Activated naive CD4-positive, alpha-beta T cell treated with anti-CD3 and anti-CD28 coated beads for 36 hours (primary cell): ENCODE measurements at places on chromosomes 11 and 22. TPM values are rescaled to one million over a fixed set of nuclear protein-coding genes. Genes with fewer than 3 reads are reported as not detected.
A peak's percentile ranks its signal among the peaks of the same experiment; 100 is the strongest.

The PIH1D2 gene
- total RNA-seq = 0.35 TPM

The CSNK2A3 gene
- 1.8 TPM for total RNA-seq

The MGAT3 gene
- 0.40 TPM for total RNA-seq

The MS4A1 gene
- total RNA-seq = 0.36 TPM

- H3K27me3 ChIP-seq = no peaks in the 10 kb centered on the region
- DNase-seq = no peak
These were observed 461.3 kb downstream of the DLG2 start for GRCh38 chr11:85165819-85166218.

GRCh38 chr11:120130176-120130980 lies 7.5 kb downstream of the TRIM29 start:
- H3K4me1 ChIP-seq = no peaks in the 10 kb centered on the region
- H3K27ac ChIP-seq = no peak overlapping the region
- no peaks in the 10 kb centered on the region for H3K36me3 ChIP-seq
- no peaks in the 10 kb centered on the region for H3K27me3 ChIP-seq
- no peak for DNase-seq

- peaks cover 12% of the 10 kb centered on the region for H3K27me3 ChIP-seq
- no peak overlapping the region for H3K27ac ChIP-seq
- H3K4me3 ChIP-seq = no peak overlapping the region
- no peaks in the 10 kb centered on the region for H3K4me1 ChIP-seq
These were observed 90.5 kb upstream of the ALX4 start for GRCh38 chr11:44400431-44400830.

DNA sequence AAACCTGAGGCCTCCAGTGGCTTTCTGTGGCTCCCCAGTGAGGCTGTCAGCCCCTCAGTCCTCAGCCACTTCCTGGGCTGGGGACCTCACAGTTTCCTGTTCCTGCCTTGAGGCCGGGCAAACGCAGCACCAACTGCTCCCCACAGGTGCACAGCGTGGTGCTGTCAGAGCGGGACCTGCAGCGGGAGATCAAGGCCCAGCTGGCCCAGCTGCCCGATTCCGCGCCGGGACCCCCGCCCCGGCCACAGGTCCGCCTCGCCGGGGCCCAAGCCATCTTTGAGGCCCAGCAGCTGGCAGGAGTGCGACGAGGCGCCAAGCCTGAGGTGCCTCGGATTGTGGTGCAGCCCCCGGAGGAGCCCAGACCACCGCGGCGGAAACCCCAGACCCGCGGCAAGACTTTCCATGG lies 5.4 kb downstream of the TBC1D10C start:
- H3K4me3 ChIP-seq = peak overlapping the region; percentile 83
- H3K27me3 ChIP-seq = no peaks in the 10 kb centered on the region
- peak; percentile 87 for DNase-seq
- H3K27ac ChIP-seq = peak overlapping the region; percentile 96
- H3K36me3 ChIP-seq = peaks cover 31% of the 10 kb centered on the region
- H3K4me1 ChIP-seq = peaks cover 79% of the 10 kb centered on the region
